ENCODE measurements at places on chromosomes 11 and 22.
A peak's percentile ranks its signal among the peaks of the same experiment; 100 is the strongest.

DNA sequence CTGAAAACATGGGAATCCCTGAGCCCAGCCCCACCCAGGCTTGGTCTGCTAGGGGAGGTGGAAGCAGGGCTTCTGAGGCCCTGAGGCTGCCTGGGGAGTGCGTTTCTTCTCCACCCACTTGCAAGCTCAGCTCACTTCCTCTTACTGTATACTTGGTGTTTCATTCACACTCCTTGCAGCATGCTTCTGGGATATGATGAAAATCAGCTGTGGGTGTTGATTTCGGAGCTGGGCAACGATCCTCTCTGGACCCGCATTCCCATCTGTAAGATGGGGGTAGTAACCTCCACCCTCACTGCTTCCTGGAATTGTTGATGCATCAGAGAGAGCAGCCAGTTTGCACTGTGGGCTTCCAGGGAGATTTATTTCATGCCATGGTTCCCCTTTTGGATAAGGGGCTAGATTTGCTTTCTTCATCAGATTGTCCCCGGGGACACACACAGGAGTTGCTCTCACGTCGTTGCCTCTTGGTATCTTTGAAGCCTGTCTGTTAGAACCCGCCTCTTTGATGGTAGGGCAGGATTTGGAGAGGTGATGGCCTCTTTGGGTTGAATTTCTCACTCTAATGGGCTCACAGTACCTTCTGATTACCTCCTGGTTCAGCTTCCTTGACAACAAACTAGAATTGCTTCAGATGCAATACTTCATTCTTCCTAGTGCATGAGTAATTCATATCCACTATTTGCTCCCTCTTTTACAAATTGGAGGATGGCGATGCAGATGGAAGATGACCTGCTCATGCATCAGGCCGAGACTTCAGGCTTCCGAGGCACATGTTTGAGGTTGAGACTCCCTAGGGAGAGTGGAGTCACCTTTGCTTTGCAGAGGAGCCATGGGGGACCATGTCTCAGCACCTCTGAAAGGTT lies 40.4 kb downstream of the BCR start:
- DNase-seq, result no peak

DNA sequence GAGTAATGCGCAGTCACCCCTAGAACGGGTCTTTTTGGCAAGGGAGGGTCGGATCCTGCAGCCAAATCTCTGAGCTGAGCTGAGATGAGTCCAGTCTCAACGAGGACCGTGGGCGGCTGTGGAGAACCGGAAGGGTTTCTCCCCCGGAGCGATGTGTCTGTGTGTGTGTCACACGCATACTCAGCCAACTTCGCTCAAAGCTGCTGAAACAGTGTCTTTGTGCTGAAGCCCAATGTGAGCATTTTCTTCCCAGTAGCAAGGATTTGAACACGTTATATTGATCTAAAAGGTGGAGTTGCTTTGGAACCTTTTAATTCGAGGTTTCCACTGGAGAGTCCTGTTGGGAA lies 1.4 kb upstream of the CELSR1 start:
- no peak for DNase-seq

DNA sequence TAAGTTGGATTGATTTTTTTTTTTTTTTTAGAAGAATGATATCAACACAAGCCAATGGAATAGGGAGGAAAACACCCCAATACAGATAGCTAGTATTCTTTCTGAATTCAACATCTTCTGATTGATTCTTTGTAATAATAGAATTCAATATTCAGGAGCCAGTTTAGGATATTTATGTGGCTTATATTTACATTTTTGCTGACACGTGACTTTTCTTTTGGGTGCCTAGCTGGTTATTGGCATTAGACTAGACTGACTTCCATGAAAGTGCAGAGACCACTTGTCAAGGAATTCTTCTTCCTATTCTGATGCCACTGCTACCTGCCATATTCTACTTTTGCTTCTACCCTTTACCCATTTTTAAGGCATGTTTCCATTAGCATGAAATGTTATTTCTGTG lies 16.4 kb downstream of the TRIM44 start:
- no peak for DNase-seq

GRCh38 chr11:68127714-68128681 lies 6.8 kb upstream of the CHKA start:
- no peak for DNase-seq

GRCh38 chr22:29470159-29470855 lies 9.7 kb upstream of the NEFH start:
- peak; percentile 61 for DNase-seq

DNA sequence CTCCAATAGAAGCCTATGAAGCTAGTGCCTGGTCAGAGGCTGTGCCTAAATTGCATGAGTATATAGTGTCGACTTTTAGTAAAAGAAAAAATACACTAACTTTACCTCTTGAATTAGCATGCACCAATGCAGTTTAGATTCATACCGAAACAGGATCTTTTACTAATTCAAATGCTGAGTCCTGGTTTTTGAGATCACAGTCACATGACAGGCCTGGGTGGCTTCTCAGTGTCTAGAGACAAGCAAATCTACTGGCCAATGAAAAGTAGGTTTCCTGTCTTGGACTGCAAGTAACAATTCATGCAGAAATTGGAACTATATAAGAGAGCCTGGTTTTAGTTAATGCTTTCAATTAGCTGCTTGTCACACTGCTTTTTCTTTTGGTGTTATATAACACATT lies 7.2 kb downstream of the ARHGEF12 start:
- no peak for DNase-seq

DNA sequence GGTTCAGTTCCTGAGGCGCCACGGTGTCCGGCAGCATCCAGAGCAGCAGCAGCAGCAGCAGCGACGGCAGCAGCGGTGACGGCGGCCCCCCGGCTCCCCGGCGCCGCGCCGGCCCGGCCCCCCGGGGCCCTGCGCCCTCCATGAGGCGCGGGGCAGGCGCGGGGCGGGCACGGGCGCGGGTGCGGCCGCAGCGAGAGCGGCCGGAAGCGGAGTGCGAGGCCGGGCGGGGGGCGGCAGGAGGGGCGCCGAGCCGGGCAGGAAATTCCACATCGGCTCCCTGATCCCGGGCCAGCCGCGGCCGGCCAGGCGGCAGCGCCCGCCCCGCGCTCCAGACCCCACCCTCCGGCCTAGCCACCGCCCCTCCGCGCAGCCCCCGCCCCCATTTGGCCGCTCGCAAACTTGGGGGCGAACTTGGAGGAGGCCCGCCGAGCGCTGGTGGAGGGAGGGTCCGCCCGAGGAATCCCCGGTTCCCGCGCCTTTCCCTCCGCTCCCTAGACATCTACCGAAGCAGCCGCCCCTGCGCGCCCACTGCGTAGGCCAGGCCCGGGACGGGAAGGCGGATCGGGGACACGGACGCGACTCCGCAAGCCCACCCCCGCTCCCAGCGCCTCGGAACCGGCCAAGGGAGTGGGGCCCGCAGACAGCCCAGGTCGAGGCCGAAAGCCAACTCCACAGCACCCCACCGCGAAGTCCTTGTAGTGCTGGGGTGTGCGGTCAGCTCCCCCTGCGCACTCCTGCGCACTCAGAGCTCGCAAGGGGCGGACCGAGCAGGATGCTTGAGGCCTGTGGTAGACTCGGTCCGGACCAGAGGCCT lies at the start of gene SCARF2:
SCARF2 (minus strand) TSS at position 213 of the 814 bp plus-strand sequence; CDS start at position 142, 71 bp downstream.
- no peak for DNase-seq

DNA sequence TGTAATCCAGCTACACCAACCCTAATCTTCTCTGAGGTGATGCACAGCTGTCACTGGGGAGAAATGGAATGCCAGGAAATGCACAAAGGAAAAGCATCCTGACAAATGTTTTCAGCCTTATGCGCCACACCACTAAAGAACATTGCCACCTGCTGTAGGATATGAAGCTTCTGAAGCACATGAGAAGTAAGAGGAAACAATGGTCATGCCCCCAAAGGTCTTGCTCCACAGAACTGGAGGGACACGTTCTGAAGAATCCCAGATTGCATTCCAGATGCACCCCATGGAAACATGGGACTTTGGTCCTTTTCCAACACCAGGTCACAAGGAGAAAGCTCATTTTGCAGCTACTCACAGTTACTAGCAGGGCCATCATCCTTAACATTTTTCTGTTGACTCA lies 48.7 kb upstream of the ZBED5 start:
- no peak for DNase-seq

DNA sequence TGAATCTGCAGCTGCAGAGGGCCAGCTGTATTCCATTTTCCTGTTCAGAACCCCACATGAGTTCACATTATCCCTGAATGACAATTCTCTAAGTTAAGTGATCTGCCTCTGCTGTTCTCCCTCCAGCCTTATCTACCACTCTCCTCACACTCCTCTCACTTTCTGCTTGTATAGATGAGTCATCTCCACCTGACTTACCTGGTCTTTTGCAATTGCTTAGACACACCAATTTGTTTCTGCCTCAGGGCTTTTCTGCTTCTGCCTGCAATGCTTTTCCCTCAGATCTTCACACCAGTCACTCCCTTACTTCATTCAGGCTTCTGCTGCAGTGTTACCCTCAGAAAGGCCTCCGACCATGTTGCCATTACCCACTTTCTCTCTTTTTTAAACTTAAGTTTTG lies 118.1 kb downstream of the ATM start:
- DNase-seq, result no peak

- no peak for DNase-seq
These were observed 13.1 kb downstream of the CRY2 start for GRCh38 chr11:45860348-45860747.

DNA sequence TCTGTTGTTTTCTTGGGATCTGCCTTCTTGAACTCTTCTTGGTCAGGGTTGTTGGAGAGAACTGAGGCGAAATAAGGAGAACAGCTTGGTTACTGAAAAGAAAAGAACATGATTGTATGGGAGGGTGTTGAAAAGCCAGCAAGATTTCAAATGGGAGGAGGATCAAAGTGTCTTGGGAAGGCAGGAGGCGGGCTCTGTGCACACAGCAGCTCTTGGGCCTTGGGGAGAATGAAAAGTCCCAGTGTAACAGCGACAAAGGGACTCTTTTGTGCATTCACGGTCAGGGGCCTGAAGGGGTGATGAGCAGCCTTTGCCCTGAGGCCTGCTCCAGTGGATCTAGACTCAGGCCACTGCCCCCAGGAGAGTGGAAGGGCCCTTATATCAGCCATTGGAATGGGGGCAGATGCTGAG lies 135.4 kb downstream of the ADAMTS15 start:
- DNase-seq, result no peak

GRCh38 chr11:67165623-67166022 lies 46.6 kb downstream of the KDM2A start:
- DNase-seq, result no peak

GRCh38 chr22:49869086-49869830 lies 15.6 kb downstream of the ZBED4 start:
- no peak for DNase-seq

- DNase-seq, result no peak
These were observed 2.9 kb upstream of the ABCC8 start for GRCh38 chr11:17479284-17480214.

DNA sequence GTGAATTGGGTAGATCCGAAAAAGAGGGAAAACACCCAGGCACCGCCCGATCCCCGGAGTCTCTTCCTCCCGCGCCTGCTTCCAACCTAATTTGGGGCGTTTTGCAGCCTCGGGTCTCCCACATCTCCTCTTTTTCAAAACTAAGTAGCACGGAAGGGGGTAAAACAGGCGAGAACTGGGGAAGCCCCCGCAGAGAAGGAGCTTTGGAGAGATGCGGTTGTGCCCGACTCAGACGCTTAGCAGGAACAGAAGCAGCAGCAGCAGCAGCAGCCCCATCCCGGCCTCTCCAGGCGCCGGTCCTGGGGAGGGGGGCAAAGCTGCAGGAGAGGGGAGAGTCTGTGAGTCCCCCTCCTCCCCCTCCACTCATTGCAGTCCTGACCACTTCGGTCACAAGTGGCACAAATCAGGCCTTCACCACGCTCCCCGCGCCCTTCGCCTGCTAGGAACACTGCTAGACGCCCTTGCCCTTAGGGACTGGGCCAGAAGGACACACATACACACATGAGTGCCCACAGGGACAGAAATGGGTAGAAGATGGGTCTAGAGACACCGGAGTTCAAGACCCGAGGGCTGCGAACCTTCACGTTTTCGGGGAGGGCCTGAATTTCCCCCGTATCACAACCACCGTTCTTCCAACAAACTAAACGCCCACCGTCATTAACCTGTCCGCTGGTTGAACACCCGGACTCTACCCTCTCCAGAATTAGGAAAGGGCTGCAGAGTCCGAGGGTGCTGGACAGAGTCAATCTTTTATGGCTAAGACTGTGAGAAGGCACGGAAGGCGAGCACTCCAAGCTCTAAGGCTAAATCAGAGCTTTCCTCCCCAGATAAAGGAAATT lies 98.3 kb upstream of the HSD17B12 start:
- DNase-seq, result no peak

GRCh38 chr11:76781807-76782530 lies 1.2 kb upstream of the TSKU start:
- DNase-seq, result no peak

- DNase-seq, result no peak
These were observed 201.0 kb upstream of the NAV2 start for GRCh38 chr11:19511413-19512183.

- no peak for DNase-seq
These were observed at the start of gene MS4A1 for GRCh38 chr11:60455531-60456042. Gene MS4A1 (plus strand): TSS chr11:60455847. CDS start chr11:60462375, 6,528 bp downstream.

DNA sequence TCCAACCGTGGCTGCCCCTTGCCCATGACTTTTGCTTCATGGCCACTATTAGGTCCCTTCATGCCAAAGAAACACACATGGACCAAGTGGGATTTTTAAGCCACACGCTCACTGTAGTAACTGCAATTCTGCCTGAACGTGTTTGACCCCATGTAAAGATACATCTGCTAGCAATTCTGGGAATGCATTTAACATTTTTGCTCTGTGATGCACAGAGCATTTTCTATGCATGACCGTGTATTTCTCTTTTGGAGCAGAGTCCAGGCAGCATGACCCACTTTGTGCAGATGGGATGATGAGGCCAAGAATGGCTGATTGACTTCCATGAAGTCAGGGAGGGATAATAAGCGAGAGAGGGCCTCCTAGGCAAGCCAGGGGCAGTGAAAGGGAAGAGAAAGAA lies 108.5 kb downstream of the TP53I11 start:
- DNase-seq, result no peak

GRCh38 chr11:86934582-86934900 lies 20.7 kb downstream of the FZD4 start:
- no peak for DNase-seq

DNA sequence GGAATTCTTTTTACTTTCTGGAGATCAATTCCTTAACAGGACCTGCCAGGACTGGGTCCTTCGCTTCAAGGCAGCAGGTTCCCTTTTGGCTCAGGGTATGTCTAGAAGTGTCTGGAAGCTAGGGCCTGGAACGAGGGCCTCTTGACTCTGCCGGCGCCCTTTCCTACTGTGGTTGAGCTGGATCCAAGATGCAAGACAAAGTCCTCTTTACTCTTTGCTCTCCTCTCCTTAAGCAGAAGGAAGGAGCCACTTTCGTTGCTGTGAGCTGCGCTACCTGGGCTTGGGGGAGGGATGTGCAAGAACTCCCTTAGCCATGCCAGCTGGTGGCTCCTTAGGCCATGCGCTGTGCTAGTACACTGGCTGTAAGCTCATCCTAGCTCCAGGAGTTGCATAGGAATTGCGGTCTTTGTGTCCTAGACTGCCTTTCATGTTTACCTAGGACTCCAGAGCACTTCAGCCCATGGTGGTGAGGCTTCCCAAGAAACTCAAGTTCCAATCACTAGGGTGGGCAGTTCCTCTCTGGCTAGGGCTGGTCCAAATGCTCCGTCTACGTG lies 18.1 kb downstream of the GLB1L2 start:
- no peak for DNase-seq

- no peak for DNase-seq
These were observed 5.0 kb upstream of the PLEKHA7 start for GRCh38 chr11:17019232-17019631.
